Activated T-cell treated with anti-CD3 and anti-CD28 coated beads, Interleukin-2, amount 50 U/mL, for 48 hours (primary cell): ENCODE measurements at places on chromosomes 5 and 9.

DNA sequence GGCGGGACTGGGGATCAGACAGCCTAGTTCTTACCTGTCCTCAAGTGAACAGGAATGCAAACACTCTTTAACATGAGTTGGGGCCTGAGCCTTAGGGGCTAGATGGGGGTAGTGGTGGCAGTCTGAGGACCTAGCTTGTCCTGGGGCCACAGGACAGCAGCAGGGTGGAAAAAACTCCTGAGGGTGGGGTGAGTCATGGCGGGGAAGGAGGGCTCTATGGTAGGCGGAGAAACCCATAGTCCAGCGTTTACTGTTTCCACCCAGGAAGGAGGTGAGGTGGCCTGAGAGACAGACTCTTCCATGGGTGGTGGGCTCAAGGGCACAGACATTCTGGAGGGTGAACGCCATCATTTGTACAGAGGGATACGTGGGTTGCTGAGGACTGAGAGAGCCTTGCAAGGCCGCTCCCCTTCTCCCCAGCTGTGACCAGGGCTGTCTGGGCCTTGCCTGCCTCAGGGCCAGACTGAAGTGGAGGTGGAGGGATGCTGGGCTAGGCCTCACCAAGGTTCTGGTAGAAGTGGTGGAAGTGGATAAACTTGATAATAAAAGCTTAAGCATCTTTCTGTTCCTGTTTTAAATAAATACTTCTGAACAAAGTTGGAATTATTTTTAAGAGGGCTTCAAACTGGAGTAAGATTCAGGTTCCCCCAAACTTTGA is 1.1 kb upstream of the TSPAN17 start:
- DNase-seq, result no peak

DNA sequence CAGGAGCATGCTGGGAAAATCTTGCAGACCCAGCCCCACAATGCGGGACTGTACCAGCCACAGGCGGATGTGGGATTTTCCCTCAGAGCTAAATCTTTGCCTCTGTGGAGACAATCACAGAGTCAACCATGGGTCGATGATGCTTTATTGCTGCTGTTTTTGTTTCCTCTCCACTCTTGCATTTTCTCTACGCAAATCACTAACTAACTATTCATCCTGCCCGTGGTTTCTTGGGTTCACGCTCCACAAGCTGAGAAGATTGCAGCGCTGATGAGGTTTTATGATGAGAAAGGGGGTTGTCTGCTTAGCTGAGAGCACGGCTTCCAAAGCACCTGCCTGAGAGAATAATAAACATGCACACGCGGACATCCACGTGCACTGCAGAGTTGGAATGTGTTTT is 500.2 kb upstream of the ADAMTS16 start:
- no peak for DNase-seq

DNA sequence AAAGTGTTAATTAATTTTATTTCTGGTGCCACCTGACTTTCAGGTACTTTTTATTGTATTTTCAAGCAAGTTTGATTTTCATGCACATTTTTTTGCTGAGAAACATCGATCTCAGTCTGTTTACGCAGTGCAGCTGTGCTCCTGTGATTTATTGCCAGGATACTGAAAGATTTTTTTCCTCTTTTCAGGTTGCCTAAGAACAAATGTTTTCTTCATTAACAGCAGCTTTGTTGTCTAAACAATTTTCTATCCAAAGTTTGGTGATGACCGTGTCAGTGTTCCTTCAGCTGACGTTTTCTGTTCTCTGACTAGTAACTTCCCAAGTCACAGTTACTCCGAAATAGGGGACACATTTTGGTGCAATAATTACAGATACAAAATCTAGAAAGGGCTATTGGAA is 78.1 kb downstream of the VCAN start:
- no peak for DNase-seq

- DNase-seq, result no peak
Measured at GRCh38 chr9:93546356-93546755, 30.0 kb upstream of the PHF2 start.

DNA sequence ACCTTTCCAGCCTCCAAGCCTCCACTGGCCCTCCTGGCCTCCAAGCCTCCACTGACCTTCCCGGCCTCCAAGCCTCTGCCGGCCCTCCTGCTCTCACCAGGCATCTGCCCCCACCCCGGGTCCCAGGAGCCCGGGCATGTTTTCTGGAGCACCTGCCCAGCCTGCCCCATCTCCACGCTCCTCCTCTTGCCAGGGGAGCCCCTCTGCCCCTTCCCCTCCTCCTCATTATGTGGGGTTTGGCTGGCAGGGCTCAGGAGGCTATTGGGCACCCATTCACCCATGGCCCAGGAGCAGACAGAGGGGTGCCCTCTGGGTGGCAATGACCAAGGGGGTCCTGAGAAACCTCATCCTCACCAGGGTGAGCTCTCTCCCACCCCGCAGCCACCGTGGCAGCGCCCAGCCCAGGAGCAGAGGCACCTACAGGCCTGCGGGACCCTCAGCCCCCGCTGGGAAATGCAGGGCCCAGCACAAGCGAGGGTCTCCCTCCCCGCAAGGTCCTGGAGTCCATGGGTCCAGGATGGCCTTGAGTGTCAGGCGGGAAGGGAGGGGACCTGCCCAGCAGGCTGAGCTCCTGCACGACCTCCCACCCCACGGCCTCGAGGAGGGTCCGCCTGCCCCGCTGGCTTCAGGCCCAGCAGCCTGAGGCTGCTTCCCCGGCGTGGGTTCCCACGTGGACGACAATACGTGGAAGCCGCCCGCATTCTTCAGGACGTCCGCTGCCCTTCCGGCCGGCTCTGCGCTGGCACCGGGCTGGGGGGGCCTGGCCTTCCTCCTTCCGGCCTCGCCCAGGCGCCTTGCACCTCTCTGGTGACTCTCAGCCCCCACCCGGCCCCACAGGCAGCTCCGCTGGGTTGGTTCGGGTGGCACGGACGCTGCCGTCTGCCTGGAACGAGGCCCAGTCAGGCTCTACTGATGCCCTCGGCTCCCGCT is 51.4 kb upstream of the NRARP start:
- DNase-seq, result no peak

- DNase-seq, result no peak
Measured at GRCh38 chr9:22528485-22528884, 81.9 kb downstream of the DMRTA1 start.

GRCh38 chr5:102832445-102832844 is 77.3 kb downstream of the PAM start:
- DNase-seq, result no peak

DNA sequence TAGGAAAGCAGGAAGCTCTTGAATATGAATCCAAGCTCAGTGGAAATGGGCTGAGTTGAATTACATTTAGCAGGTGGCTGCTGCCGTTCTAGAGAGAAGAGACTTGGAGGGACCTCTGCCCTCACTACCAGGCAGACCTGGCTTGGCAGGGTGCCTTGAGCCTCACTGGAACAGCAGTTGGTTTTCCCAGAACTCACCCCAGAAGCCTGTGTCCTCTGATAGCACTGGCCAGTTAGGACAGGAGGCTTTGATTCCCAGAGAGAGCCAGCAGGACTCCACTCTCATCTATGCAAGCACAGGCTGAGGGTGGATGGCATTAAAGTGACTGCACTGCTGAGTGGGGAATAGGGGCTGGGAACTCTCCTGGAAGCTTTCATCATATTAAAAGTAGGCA is 54.8 kb downstream of the PWWP2A start:
- DNase-seq, result no peak

DNA sequence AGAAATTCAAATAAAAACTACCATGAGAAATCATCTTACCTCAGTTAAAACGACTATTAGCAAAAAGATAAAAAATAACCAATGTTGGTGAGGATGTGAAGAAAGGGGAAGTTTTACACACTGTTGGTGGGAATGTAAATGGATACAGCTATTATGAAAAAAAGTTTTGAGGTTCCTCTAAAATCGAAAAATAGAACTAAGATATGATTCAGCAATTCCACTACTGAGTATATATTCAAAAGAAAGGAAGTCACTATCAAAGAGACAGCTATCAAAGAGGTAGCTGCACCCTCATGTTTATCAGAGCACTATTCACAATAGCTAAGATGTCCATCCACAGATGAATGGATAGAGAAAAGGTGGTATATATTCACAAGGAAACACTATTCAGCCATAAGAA is 1888.4 kb downstream of the MAT2B start:
- no peak for DNase-seq

DNA sequence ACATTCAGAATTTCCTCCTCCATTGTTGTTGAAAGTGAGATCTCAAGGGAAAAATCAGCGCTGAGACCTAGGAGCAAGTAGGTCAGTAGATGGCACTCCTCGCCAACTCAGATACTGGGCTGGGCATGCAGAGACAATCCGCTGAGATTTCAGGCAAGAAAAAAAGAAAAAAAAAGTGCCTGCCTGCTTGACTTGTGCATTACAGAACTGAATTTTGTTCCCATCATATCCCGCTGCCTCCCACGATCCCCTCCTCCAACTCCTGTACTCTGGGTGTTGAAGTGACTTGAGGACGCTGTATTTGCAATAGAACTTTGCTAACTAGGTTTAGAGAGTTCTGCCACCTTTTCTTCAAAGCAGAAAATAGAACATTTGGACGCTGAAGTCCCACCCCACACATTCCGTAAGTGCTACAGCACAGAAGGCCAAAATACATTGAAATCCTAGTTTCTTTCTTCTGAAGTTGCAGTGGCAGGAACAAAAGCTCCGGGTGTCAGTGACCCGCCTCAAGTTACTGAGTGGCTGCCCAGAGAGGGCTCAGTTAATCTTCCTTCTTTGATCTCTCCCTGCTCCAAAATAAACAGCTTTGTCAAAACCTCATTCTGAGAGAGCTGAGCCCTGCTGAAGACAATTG is 265.8 kb downstream of the MLLT3 start:
- peak; percentile 60 for DNase-seq

- DNase-seq, result no peak
Measured at GRCh38 chr5:132456987-132457361, 33.6 kb downstream of the IRF1 start.

- no peak for DNase-seq
Measured at GRCh38 chr5:143311428-143311827, 92.1 kb downstream of the NR3C1 start.

DNA sequence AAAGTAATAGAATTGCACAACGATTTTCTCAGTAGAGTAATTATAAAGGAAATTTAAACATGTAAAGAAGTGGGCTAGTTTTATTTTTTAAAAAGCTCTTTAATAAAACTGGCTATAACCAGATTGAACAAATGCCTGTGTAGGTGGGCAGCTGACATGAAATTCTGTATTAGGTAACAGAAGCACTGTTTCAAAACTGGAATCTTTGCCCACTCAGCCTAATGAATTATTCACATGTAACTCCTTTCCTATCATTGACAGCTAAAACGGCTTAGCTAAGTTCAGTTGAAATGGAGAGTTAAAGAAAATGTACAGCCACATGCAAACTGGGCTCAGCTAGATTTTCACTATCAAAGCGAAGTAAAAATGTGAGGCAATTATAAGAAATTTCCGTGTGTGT is 1300.1 kb upstream of the ACO1 start:
- no peak for DNase-seq

GRCh38 chr5:61491861-61492260 is 159.8 kb downstream of the ZSWIM6 start:
- no peak for DNase-seq

- no peak for DNase-seq
Measured at GRCh38 chr9:124752967-124753366, 18.1 kb downstream of the NR6A1 start.

DNA sequence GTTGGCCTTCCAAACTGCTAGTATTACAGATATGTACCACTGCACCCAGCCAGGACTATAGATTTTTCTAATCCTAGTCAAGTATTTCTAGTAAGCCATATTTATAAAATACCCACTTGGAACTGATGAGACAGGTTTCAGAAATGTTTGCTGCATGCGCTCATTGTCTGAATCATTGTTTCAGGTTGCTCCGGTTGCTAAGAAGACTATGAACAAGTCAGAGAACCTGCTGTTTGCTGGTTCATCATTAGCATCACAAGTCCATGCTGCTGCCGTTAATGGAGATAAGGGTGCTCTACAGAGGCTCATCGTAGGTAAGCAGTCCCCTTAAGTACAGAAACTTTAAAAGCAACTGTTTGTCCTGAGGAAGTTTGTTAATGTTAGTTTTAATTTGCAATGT is 5.3 kb downstream of the INVS start:
- DNase-seq, result no peak

DNA sequence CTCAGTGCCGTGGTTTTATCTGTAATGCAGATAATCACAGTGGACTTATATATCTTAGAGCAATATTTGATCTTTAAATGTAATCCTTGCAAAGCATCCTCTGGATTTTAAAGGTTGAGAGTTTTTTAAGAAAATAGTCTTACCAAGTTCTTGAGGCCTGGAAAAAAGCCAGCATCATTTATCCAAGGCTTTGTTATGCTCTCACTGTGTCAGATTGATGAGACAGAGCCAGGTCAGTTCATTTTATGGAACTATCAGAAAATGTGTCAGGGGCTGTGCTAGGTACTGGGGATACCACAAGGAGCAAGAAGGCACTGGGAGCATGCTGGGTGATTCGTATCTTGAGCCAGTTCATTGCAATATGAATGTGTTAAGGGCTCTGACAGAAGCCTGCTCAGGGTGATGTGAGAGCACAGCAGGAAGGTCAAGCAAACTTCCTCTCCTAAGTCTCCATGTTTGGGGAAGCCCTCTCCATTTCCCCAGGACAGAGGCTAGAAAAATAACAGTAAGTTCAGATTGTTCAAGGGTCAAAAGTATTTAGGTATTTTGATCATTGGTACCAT is 19.7 kb downstream of the C7 start:
- DNase-seq, result no peak

- DNase-seq, result no peak
Measured at GRCh38 chr9:357560-357959, 142.9 kb downstream of the DOCK8 start.

DNA sequence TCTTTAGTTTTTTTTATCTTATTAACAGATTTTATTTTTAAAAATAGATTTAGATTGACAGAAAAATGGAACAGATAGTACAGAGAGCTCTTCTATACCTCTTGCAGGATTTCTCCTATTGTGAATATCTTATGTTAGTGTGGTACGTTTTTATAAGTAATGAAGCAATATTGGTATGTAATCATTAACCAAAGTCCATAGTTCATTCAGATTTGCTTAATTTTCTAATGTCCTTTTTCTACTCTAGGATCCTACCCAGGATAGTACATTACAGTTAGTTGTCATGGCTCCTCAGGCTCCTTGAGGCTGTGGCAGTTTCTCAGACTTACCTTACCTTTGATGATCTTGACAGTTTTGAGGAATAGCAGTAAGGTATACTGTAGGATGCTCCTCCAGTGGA is 30.4 kb downstream of the PPP2R2B start:
- DNase-seq, result no peak

DNA sequence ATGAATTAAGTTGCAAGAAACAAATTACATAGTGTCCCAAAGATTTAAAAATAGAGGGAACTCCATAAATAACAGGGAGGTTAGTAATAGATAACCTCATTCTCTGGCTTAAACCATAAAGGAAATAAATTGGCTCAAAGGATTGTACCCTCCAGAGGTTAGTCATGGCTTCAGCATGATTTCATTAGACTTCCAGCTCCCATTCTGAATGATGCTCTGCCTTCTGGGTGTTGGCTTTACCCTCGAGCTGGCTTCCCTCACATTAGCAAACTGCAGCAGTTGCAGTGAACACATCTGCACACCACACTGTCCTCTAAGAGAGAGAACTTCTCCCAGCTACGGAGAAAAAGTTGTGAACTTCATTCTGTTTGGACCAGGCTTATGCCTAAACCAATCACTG is 70.4 kb downstream of the RGS7BP start:
- DNase-seq, result no peak

GRCh38 chr9:127300886-127301447 is 36.4 kb downstream of the GARNL3 start:
- DNase-seq, result no peak

- no peak for DNase-seq
Measured at GRCh38 chr5:154430466-154430865, 15.3 kb upstream of the SAP30L start.

- DNase-seq, result no peak
Measured at GRCh38 chr9:135224286-135224877, 136.9 kb downstream of the OLFM1 start.

- DNase-seq, result no peak
Measured at GRCh38 chr5:133319244-133319643, 267.4 kb downstream of the HSPA4 start.
